ENCODE measurements at places on chromosomes 3 and 15.

GRCh38 chr3:194395778-194396538, 3.1 kb downstream of the GP5 start:
- peak; percentile 35 for DNase-seq

DNA sequence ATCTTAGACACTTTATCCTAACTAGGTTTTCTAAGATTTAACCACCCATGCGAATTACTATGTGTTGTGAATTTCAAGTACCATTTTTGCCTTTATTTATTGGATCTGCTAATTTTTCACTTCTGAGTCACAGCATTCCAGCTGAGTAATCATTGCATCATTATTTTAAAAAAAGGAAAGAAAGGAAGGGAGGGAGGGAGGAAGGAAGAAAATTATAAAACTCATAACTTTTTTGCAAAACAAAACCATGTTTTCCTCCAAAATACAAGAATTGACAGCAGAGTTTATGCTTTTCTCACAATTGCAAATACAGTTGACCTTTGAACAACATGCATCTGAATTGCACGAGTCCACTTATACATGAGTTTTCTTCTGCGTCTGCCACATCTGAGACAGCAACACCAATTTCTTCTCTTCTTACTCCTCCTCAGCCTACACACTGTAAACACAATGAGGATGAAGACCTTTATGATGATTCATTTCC, 651.4 kb upstream of the NECTIN3 start:
- DNase-seq, result no peak

DNA sequence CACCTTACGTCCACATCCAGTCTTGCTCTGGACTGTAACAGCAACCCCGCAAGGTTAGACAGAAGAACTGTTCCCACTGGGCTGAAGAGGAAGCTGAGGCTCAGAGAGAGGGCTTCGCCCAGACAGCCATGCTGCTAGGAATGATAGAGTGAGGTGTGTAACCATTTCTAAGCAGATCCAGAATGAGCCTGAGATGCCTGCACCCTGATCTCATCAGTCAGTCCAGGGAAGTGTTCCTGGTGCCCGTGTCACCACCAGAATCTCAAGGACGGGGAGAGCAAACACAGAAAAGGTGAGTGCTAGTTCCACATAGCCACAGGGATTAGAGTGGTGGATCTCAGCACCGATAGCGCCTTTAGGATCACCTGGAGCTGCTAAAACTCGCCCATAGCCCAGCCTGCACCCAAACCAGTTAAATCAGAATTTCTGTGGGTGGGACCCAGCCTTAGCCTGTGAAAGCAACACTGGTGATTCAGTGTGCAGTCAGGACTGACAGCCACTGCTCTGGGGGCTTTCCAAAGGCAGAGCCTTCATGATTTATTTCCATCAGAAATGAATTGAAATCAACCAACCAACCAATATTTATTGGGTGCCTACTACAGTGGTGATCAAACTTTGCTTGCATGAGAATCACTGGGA, 12.3 kb downstream of the ISLR start:
- DNase-seq, result no peak

DNA sequence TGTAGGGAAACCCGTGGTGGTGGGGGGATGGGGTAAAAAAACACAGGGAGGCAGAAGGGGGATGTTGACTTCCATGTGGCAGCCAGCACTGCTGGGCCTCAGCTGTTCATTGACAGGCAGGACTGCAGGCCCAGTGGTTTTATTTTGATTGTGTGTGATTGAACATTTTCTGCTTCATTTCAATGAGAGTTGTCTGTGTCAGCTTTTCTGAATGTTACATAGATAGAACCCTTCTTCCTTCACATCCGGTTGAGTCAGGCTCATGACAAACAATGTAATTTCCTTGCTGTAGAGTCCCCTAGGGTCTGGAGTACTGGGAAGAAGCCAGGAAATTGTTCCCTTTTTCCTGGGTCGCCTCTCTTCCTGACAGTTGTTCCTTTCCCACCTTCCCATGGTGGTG, 8.2 kb upstream of the RPP25 start:
- no peak for DNase-seq

DNA sequence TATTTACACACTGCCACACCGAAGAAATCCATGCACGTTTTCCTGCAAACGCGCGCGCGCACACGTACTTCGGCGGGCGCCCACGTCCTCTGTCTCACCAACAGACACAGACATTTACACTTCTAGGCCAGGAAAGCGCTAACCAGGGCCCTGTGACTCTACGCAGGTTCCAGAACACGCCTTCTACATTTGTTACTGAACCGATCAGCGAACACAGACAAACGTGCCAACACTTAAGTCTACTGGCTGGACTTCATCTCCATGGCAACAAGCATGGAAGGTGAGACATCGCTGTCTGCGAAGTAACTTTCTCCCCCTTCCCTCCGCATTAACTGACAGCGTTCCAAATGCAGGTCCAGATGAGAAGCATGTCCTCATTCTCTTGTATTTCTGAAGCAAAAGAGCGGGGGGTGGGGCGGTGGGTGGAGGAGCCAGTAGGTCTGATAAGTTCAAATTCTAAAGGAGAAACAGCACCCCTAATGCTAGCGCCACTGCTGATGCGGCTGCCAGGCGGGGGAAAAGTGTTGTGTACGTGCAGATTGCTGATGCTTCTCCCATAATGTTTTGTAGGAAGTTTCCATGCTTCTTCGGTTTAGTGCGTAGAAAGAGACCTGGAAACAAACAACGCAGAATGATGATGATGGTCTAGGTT, at the start of gene CTXN2:
Gene CTXN2 (plus strand): TSS at position 92 of the 652 bp plus-strand sequence. CDS start 9,636 bp downstream, outside the sequence.
- no peak for DNase-seq
